ENCODE measurements at places on chromosomes 2 and 18.

- no peaks in the 10 kb centered on the region for H3K27me3 ChIP-seq
- H3K36me3 ChIP-seq = peaks cover 47% of the 10 kb centered on the region
- H3K4me1 ChIP-seq = no peaks in the 10 kb centered on the region
- H3K27ac ChIP-seq = no peak overlapping the region
Observed at GRCh38 chr2:74371421-74371820, 8.7 kb downstream of the DCTN1 start.

GRCh38 chr2:64792995-64793639 lies 139.4 kb upstream of the SERTAD2 start:
- H3K4me1 ChIP-seq = peaks cover 8% of the 10 kb centered on the region
- H3K4me3 ChIP-seq = no peak overlapping the region
- no peak for DNase-seq
- no peaks in the 10 kb centered on the region for H3K36me3 ChIP-seq
- H3K27ac ChIP-seq = no peak overlapping the region

GRCh38 chr18:77063260-77063659 lies 69.3 kb downstream of the MBP start:
- H3K4me3 ChIP-seq = no peak overlapping the region
- H3K27ac ChIP-seq = peak overlapping the region; percentile 66
- no peaks in the 10 kb centered on the region for H3K36me3 ChIP-seq
- H3K27me3 ChIP-seq = no peaks in the 10 kb centered on the region
- peaks cover 50% of the 10 kb centered on the region for H3K4me1 ChIP-seq
- DNase-seq = peak; percentile 50

- no peaks in the 10 kb centered on the region for H3K36me3 ChIP-seq
- H3K27ac ChIP-seq = no peak overlapping the region
- no peak for DNase-seq
- H3K27me3 ChIP-seq = no peaks in the 10 kb centered on the region
Observed at GRCh38 chr2:119062179-119062578, 96.4 kb downstream of the C1QL2 start.

DNA sequence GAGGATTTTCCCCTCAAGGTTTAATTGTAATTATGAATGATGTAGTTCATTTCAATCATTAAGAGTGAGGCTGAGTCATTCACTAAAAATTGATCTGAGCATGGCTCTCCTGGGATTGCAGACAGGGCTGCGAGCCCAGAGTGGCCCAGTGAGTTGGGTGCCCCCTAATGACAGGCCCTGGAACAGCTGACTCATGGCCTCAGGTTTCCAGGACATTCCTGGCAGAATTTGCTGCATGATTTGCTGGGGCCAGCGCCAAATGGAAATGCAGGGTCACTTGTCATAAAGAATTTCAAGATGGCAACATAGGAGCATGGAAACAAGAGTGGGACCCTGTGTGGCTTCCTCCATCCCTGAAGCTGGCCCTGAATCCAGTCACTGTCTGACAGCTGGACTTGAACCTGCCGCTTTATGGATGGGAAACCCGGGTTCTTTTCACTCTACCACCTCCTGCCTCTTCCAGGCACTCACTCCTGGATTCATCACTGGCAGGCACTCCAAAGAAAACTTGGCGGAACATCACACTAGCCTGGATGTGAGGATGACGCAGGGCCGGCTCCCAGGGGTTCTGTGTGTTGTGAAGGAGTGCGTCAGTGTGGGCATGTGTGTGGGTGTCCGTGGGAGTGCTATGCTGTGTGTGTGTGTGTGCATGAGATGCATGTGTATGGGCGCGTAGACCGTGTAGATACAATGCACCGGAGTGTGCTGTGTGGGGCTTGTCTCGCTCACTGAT lies 15.2 kb downstream of the OTOF start:
- no peak overlapping the region for H3K27ac ChIP-seq
- no peaks in the 10 kb centered on the region for H3K36me3 ChIP-seq
- H3K27me3 ChIP-seq = no peaks in the 10 kb centered on the region
- peaks cover 6% of the 10 kb centered on the region for H3K4me1 ChIP-seq
- no peak overlapping the region for H3K4me3 ChIP-seq

DNA sequence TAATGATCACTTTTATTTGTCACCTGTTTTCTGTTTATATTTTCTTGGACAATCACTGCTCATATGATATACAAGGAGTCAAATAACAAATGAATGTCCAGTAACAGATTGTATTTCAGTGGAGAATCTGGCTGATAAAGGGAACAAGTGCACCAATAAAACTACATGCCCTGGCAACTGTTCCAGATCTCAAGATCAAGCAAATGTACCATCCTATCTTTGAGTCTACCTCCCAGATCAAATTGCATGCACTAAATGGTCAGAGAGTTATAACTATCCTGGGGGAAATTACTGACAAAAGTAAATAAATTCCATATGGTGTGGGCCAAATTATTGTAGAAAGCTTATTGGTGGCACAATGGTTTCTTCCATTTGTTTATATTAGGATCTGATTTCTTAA lies 452.8 kb downstream of the MBD2 start:
- H3K27me3 ChIP-seq = no peaks in the 10 kb centered on the region
- H3K4me3 ChIP-seq = no peak overlapping the region
- H3K36me3 ChIP-seq = no peaks in the 10 kb centered on the region
- H3K4me1 ChIP-seq = no peaks in the 10 kb centered on the region
- DNase-seq = no peak

DNA sequence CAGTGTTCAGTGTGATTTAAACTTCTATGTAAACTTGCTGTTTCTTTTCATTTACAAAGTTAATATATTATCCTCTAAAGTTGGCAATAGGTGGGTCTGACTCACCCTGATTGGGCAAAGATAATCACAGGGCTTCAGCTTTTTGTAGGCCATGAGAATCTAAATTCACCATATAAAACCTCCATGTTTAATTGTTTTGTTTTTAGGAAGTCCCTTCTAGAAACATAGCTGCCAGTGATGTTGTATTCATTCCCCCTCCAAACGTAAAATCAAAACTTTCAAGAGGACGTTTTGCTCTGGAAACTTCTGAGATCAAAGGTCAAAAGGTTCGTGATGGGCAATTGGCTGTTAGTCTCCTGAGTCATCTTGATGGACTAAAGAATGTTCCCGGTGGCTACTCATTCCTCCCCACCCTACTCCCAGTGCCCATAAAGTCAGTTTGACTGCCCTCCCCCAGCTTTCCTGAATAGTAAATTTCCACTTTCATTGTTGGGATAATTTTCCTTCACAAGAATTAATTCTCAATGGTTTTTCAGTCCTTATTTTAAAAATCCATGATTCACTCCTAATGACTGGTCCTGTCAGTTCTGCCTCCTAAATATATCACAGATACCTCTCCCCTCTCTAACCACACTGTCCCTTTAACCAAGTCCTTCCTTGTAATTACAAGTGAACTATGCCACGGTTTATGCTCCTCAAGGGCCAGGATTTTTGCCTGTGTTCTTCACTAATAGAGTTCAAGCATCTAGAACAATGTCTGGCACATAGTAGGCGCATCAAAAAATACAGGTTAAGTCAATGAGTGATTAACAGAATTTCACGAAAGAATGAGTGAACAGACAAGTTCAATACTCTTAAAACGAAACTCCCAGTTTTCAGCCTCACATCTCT lies 164.4 kb upstream of the VRK2 start:
- H3K27ac ChIP-seq = no peak overlapping the region
- H3K27me3 ChIP-seq = no peaks in the 10 kb centered on the region
- no peak for DNase-seq
- H3K4me3 ChIP-seq = no peak overlapping the region
- peaks cover 10% of the 10 kb centered on the region for H3K4me1 ChIP-seq

DNA sequence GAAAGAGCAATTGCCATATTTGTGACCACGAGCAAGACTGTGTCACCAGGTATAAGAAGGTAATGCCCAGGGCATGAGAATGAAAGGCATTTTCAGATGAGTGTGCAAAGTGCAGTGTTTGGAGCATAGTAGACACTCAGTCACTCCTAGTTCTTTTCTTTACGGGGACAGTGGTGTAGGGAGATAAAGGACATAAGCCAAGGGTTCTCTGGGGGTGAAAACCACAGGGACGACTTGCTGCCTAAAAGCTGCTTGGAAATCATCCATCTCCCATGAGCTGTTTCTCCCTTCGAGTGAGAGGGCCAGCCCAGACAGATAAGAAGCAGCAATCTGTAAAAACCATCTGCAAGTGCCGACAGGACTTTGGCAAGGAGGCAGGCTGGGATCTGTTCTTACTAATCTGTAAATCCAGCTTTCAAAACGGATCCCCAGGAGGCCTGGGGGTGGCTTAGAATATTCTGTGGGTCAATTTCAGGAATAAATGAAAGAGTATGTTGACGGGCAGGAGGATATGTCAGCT lies 221.6 kb downstream of the LPIN1 start:
- no peaks in the 10 kb centered on the region for H3K27me3 ChIP-seq
- H3K4me1 ChIP-seq = no peaks in the 10 kb centered on the region

DNA sequence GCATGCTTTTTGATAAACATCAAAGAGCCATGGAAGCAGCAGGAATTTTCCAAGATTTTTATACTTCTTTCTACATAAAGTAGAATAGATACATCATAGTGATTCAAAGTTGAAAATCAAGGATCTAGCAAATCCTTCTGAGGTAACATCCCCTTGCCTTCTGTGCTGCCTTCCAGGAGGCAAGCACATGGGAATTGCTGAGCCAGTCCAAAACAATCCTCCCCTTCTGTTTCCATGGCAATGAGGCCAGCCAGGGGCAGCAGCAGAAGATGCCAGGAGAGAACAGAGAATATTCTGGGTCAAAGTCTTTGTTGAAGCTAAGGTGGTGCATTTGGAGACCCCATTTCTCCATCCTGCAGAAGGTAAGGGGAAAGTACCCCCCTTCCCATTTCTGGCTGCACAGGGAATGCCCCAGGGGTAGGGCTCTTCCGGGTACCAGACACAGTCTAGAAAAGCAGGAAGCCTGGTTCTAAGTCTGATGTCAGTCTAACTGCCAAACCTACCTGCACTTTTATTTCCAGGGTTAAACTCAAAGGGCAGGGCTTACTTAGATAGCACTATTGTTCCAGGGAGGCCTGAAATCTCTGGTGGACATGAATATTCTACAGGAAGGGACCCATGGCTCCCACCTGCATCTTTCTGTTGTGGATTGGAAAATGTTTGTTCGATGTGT lies 22.1 kb downstream of the CENPA start:
- H3K27me3 ChIP-seq = no peaks in the 10 kb centered on the region
- H3K36me3 ChIP-seq = no peaks in the 10 kb centered on the region
- no peak for DNase-seq
- H3K27ac ChIP-seq = no peak overlapping the region
- no peak overlapping the region for H3K4me3 ChIP-seq

GRCh38 chr18:52433797-52434196 lies 93.8 kb downstream of the DCC start:
- no peak overlapping the region for H3K4me3 ChIP-seq
- no peaks in the 10 kb centered on the region for H3K27me3 ChIP-seq
- no peak overlapping the region for H3K27ac ChIP-seq
- no peaks in the 10 kb centered on the region for H3K36me3 ChIP-seq

DNA sequence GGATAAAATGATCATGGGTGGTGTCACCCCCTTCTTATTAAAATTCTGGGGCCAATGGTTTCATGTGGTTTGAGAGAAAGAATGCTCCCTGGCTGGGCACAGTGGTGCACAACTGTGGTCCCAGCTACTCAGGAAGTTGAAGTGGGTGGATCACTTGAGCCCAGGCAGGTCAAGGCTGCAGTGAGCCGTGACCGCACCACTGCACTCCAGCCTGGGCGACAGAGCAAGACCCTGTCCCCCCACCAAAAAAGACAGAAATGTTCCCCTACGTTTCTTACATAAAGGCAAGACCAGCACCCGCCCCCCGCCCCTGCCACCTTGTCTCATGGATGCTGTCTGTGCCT lies 53.0 kb upstream of the ID2 start:
- no peak overlapping the region for H3K4me3 ChIP-seq
- H3K36me3 ChIP-seq = no peaks in the 10 kb centered on the region
- peak; percentile 74 for DNase-seq
- H3K27me3 ChIP-seq = no peaks in the 10 kb centered on the region
- no peak overlapping the region for H3K27ac ChIP-seq
- peaks cover 15% of the 10 kb centered on the region for H3K4me1 ChIP-seq

GRCh38 chr2:27765621-27766286 lies 5.8 kb upstream of the MRPL33 start:
- H3K36me3 ChIP-seq = no peaks in the 10 kb centered on the region
- no peak overlapping the region for H3K4me3 ChIP-seq
- H3K27ac ChIP-seq = no peak overlapping the region
- H3K27me3 ChIP-seq = no peaks in the 10 kb centered on the region
- peaks cover 10% of the 10 kb centered on the region for H3K4me1 ChIP-seq
- DNase-seq = peak; percentile 77

DNA sequence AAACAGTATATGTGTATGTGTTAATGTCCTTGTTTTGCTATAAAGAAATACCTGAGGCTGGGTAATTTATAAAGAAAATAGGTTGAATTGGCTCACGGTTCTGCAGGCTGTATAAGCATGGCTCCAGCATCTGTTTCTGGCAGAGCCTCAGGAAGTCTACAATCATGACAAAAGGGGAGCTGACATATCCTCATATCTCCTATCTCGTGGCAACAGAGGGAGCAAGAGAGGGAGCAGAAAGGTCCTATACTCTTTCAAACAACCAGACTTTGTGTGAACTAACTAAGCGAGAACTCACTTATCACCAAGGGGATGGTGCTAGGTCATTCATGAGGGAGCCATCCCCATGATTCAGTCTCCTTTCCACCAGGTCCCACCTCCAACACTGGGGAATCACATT lies 13.0 kb downstream of the CALCRL start:
- H3K4me3 ChIP-seq = no peak overlapping the region
- no peak for DNase-seq
- H3K4me1 ChIP-seq = no peaks in the 10 kb centered on the region
- H3K36me3 ChIP-seq = no peaks in the 10 kb centered on the region
- no peak overlapping the region for H3K27ac ChIP-seq
- H3K27me3 ChIP-seq = no peaks in the 10 kb centered on the region

GRCh38 chr2:17517481-17518211 lies 594 bp downstream of the RAD51AP2 start:
- H3K27ac ChIP-seq = no peak overlapping the region
- no peak for DNase-seq
- H3K4me3 ChIP-seq = no peak overlapping the region
- H3K36me3 ChIP-seq = no peaks in the 10 kb centered on the region
- H3K27me3 ChIP-seq = no peaks in the 10 kb centered on the region

Measured in thyroid gland (tissue), 4 donors.